Progenitor cell of endocrine pancreas (in vitro differentiated cells): ENCODE measurements at places on chromosomes 4 and X. TPM values are rescaled to one million over a fixed set of nuclear protein-coding genes. Genes with fewer than 3 reads are reported as not detected.
A peak's percentile ranks its signal among the peaks of the same experiment; 100 is the strongest.

DNA sequence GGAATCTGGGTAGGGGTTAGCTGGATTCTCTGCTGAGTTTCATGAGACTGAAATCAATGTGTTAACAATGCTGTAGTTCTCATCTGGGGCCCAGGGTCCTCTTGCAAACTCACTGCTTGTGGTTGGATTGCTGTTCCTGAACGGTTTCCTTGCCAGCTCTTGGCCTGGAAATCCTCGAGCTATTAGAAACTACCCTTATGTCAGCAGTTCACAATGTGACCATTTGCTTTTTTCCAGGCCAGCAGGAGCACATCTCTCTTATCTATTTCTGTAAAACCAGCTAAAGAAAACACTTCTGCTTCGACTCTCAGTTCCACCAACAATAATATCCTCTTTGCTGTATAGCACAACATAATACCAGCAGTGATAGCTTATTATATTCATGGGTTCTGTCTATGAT, 140.1 kb upstream of the TRAM1L1 start:
- no peak for DNase-seq
- H3K27ac ChIP-seq: no peak overlapping the region
- peaks cover 2% of the 10 kb centered on the region for H3K4me1 ChIP-seq
- H3K36me3 ChIP-seq: no peaks in the 10 kb centered on the region
- no peaks in the 10 kb centered on the region for H3K27me3 ChIP-seq

DNA sequence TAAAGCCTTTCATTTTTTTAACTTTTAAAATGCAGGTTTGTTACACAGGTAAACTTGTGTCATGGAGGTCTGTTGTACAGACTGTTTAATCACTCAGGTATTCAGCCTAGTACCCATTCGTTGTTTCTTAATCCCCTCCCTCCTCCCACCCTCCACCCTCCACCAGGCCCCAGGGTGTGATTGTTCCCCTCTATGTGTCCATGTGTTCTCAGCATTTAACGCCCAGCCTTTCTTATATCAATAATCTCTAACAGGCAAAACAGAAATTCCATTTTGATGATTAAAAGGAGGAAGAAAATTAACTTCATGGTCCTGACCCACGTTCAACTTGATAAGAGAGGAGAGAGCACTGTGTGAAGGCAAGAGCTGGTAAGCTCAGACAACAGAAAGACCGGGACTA, 75.1 kb downstream of the TSPAN5 start:
- DNase-seq: no peak
- peaks cover 4% of the 10 kb centered on the region for H3K27me3 ChIP-seq
- H3K4me3 ChIP-seq: no peak overlapping the region

- no peak for DNase-seq
- peaks cover 1% of the 10 kb centered on the region for H3K36me3 ChIP-seq
- peaks cover 24% of the 10 kb centered on the region for H3K4me1 ChIP-seq
- peak overlapping the region; percentile 66 for H3K27ac ChIP-seq
- no peaks in the 10 kb centered on the region for H3K27me3 ChIP-seq
These were observed 1.2 kb downstream of the NEK1 start for GRCh38 chr4:169611157-169611556.

- no peaks in the 10 kb centered on the region for H3K27me3 ChIP-seq
- H3K4me1 ChIP-seq: no peaks in the 10 kb centered on the region
- H3K27ac ChIP-seq: no peak overlapping the region
These were observed 56.9 kb downstream of the BCOR start for GRCh38 chrX:40040686-40041461.

GLRA3 gene
- 0.07 and 0.10 TPM in 2 replicates for total RNA-seq

GRCh38 chrX:12874581-12874980, 7.7 kb downstream of the TLR7 start:
- H3K4me1 ChIP-seq: no peaks in the 10 kb centered on the region
- H3K27ac ChIP-seq: no peak overlapping the region
- no peaks in the 10 kb centered on the region for H3K27me3 ChIP-seq
- DNase-seq: no peak
- H3K36me3 ChIP-seq: no peaks in the 10 kb centered on the region

- H3K27me3 ChIP-seq: no peaks in the 10 kb centered on the region
- DNase-seq: no peak
- no peak overlapping the region for H3K4me3 ChIP-seq
- peaks cover 1% of the 10 kb centered on the region for H3K36me3 ChIP-seq
These were observed 7.4 kb downstream of the PPP1R2C start for GRCh38 chrX:42770566-42770965.

GRCh38 chrX:124393659-124394058, 47.3 kb downstream of the SH2D1A start:
- H3K27me3 ChIP-seq: peaks cover 4% of the 10 kb centered on the region
- no peak overlapping the region for H3K27ac ChIP-seq
- peaks cover 2% of the 10 kb centered on the region for H3K4me1 ChIP-seq

DNA sequence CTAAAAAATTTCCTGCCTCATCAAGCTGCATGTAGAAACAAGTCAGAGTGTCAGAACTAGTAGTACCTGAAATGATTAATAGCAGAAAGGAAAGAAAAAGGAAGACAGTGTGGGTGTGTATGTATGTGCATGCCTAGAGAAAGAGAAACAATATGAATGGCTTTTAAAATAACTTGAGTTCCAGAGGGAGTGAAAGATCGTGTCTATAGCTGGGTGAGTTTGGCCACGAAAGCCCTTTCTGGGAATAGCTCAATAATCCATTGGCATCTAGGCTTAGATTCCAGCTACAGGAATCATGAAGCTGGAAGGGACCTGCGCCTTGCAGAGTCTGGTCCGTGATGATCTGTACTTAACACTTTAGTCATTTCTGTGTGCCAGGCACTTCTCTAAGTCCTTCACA, 195.6 kb downstream of the RAPGEF2 start:
- peaks cover 11% of the 10 kb centered on the region for H3K4me1 ChIP-seq
- no peaks in the 10 kb centered on the region for H3K27me3 ChIP-seq
- no peak overlapping the region for H3K4me3 ChIP-seq
- DNase-seq: no peak

PABPC4L gene
- 4.3 and 4.5 TPM in 2 replicates for total RNA-seq

GRCh38 chrX:153631346-153631745, 15.7 kb upstream of the DUSP9 start:
- no peak overlapping the region for H3K27ac ChIP-seq
- peaks cover 4% of the 10 kb centered on the region for H3K27me3 ChIP-seq
- H3K36me3 ChIP-seq: peaks cover 3% of the 10 kb centered on the region
- DNase-seq: no peak
- H3K4me1 ChIP-seq: peaks cover 5% of the 10 kb centered on the region

- no peak overlapping the region for H3K4me3 ChIP-seq
- H3K27me3 ChIP-seq: no peaks in the 10 kb centered on the region
- no peaks in the 10 kb centered on the region for H3K4me1 ChIP-seq
These were observed 14.5 kb upstream of the ENPP6 start for GRCh38 chr4:184232202-184232601.

SMPX gene
- total RNA-seq: not detected in 2 replicates

- peaks cover 14% of the 10 kb centered on the region for H3K4me1 ChIP-seq
- H3K27me3 ChIP-seq: no peaks in the 10 kb centered on the region
- H3K4me3 ChIP-seq: no peak overlapping the region
- H3K36me3 ChIP-seq: no peaks in the 10 kb centered on the region
- no peak overlapping the region for H3K27ac ChIP-seq
- DNase-seq: no peak
These were observed 228.0 kb downstream of the APBB2 start for GRCh38 chr4:40986375-40986774.

DNA sequence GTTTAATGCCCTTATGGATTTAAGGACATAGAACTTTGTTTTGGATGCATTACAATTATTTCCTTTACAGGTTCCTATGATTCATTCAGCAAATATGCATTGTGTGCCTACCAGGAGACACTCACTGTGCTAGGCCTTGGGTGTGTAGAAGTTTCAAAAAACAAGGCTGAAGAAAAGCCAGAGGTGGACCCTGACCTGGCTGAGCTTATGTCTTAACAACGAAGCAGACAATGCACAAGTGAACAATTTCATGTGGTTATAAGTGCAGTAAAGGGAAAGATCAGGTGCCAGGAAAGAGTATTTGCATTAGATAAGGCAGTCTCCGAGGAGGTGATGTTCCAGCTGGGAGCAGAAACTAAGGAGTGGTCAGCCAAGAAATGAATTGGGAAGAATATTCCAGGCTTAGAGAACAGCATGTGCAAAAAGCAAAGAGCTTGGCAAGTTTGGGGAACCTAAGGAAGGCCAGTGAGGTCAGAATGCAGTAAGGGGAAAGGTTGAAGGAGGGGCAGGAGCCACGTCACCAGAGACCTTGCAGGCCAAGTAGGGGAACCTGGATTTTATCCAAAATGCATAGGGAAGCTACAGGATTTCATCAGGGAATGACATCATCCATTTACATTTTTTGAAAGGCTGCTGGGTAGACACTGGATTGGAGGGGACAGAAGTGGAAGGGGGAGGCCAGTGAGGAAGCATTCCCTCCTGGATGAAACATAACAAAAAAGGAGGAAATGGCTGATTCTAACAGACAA, 193.6 kb downstream of the SOWAHB start:
- H3K4me1 ChIP-seq: peaks cover 36% of the 10 kb centered on the region
- peaks cover 9% of the 10 kb centered on the region for H3K36me3 ChIP-seq
- no peak for DNase-seq
- H3K27ac ChIP-seq: peak overlapping the region; percentile 63

WWC2 gene
- total RNA-seq: 57.0 and 61.2 TPM in 2 replicates

GRCh38 chr4:189592890-189593289, 347.8 kb upstream of the FRG1 start:
- DNase-seq: no peak
- H3K36me3 ChIP-seq: no peaks in the 10 kb centered on the region

- peak overlapping the region; percentile 54 for H3K4me3 ChIP-seq
- no peak overlapping the region for H3K27ac ChIP-seq
- peaks cover 13% of the 10 kb centered on the region for H3K4me1 ChIP-seq
- no peak for DNase-seq
- peaks cover 91% of the 10 kb centered on the region for H3K27me3 ChIP-seq
- H3K36me3 ChIP-seq: no peaks in the 10 kb centered on the region
These were observed 12.2 kb upstream of the PRDM8 start for GRCh38 chr4:80184825-80185756.

DNA sequence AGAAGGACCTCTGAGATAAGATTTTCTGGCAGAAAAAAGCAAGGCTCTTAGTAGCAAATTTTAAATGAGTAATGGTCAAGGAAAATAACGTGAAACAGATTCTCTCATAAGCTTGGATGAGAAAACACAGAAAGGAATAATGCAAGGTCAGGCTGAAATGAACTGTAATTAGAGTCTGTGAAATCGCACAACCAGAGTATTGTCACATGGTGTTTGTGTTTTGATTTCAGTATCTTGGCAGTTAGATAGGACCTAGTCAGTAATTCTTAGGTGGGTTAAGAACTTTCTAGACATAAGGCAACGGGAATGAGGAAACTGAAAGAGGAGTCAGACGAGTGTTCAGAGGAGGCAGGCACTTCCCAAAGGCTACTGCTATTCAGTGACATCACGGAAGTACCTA, 34.6 kb downstream of the LIMCH1 start:
- no peak for DNase-seq
- H3K27ac ChIP-seq: no peak overlapping the region
- H3K4me1 ChIP-seq: peaks cover 22% of the 10 kb centered on the region
- no peak overlapping the region for H3K4me3 ChIP-seq
- no peaks in the 10 kb centered on the region for H3K36me3 ChIP-seq
- no peaks in the 10 kb centered on the region for H3K27me3 ChIP-seq

DNA sequence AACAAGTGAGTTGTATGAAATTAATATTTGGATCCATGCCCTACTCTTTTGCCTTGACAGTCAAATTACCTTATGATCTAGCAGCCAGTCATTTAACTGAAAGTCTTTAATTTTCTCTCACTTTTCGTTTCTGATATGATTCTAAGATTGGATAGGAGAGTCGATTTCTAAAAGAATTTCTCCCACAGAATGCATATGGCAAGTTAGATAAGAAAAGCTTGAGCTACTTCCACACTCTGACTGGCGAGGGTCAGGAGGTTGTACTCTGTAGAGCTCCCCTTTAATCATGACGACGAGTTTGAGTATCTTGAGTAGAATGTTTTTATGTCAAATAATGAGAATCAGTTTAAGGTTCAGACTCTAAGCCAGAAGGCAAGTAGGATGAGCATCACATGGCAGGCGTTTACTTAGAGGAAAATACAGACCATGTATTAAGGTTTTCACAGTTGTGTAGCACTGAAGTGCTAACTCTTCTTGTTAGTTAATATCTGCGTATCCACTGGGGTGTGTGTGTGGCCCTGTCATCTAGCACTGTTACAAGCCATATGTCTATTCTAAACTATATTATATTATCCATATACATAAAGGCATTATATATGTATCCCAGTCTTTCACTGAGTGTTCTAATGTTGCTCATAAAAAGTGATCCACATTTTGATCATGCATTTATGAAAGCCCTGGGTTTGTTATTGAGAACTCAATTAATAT, 37.8 kb downstream of the LRP2BP start:
- H3K27me3 ChIP-seq: no peaks in the 10 kb centered on the region
- peaks cover 10% of the 10 kb centered on the region for H3K36me3 ChIP-seq
- peaks cover 2% of the 10 kb centered on the region for H3K4me1 ChIP-seq
- no peak overlapping the region for H3K4me3 ChIP-seq
- no peak overlapping the region for H3K27ac ChIP-seq

DNA sequence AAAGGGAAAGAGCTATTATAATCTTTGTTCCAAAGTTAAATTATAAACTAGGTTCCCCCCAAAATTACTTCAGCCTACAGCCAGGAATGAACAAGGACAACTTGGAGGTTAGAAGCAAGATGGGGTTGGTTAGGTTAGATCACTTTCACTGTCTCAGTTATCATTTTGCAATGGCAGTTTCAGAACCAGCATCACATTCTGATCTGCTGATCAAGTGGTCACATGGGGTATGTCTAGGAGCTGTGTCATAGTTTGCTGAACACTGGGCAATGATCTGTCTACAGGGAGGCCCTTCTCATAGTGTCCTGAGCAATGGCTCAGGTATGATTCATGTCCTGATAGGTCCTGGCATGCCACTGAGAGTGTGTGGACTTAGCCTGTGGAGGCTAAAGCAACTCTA, 41.6 kb upstream of the XIAP start:
- H3K27ac ChIP-seq: no peak overlapping the region
- H3K36me3 ChIP-seq: no peaks in the 10 kb centered on the region
- DNase-seq: no peak

DNA sequence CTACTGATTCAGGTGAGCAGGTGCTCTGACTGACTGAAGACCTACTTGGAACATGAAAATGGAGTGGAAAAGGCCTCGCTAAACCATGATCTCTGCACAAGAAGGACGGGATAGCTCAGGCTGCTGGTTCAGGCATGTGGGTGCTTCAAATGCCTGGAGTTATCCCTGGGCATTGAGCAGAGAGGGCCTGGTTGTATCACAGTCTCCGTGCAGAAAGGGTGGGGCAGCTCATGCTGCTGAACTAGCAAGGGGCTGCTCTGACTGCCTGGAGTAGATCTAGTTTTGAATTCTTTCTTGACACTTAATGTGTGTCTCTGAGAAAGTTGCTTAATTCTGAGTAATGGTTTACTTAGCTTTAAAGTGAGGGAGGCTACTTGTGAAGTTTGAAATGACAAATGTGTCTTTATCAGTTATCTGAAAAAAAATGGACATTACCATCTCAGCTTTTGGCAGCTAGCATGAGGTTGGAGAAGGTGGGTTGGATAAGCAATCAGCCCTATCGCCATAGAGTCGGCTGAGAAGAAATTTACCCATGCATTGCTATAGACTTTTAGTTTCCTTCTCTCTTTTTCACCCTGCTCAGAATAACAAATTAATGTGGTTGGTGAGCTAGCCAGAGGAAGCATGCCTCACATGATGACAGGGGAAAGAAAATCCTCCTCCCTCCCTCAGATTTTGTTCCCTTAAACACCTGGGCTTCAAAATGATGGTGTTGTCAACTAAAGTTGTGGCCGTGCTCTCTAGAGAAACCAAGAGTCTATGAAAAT, 832.4 kb downstream of the STIM2 start:
- H3K27me3 ChIP-seq: no peaks in the 10 kb centered on the region
- H3K36me3 ChIP-seq: no peaks in the 10 kb centered on the region
- H3K4me3 ChIP-seq: no peak overlapping the region
- no peak overlapping the region for H3K27ac ChIP-seq
- no peaks in the 10 kb centered on the region for H3K4me1 ChIP-seq
- DNase-seq: no peak
